ENCODE measurements at places on chromosomes 4 and X.

DNA sequence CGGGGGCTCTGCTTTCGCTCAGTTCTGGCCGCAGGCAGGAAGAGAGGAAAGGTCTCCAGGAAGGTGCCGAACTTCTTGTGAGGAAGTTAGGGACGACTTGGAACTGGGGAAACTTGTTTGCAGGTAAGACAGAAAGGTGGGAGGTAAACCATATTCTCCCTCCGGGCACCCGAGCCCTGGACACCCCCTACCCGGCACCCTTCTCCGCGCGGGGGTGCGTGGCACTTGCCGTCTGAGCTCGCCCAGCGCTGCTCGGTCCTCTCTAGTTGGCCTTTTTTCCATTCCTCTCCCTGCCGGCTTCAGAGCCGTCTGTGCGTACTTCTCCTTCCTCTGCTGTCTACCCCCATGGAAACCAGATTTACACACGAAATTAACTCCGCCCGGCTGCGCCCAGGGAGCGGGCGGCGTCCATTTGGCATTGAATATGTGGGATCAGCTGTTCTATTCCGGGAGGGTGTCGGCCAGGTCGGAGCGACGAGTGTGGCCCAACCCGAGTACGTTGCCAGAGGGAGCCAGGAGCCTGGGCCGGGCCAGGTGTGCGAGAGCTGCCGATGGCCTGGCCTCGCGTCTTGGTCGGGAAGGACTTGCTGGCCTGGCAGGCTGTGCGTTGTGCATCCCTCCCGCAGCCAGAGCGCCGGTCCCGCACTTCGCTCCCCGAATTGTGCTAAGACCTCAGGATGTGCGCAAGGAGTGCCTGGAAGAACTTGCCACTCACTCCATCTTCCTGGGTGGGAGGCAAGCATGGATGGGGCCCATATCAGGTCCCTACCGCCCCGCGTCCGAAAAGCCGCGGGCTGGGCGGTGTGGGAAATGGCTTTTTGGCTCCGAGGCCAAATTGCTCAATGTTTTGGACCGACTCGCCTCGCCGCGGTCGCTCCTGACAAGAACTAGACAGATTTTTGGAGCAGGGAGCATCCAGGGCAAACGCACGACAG lies 1.7 kb downstream of the PDGFRA start:
- DNase-seq = peak; percentile 51

DNA sequence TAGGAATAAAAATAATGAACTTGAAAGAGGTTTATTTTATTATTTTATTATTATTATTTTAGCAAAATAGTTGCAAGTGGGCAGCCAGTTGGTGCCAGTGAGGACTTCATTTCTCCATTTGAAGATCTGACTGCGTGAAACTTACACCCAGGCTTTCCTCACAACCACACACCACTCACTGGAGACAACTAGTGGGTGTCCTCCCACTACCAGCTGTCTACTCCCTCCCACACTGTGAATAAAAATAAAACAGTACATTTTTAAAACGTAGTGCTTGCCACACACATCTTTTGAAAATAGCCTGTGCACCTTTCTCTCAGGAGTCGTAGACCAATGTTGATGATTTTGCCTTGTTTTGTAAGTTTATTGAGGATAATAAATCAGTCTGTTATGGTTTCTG lies 7.4 kb downstream of the FGF13 start:
- no peak for DNase-seq

- no peak for DNase-seq
Observed at GRCh38 chr4:734075-734474, 28.4 kb downstream of the PCGF3 start.

GRCh38 chr4:90375081-90375480 lies 247.9 kb downstream of the CCSER1 start:
- peak; percentile 68 for DNase-seq

DNA sequence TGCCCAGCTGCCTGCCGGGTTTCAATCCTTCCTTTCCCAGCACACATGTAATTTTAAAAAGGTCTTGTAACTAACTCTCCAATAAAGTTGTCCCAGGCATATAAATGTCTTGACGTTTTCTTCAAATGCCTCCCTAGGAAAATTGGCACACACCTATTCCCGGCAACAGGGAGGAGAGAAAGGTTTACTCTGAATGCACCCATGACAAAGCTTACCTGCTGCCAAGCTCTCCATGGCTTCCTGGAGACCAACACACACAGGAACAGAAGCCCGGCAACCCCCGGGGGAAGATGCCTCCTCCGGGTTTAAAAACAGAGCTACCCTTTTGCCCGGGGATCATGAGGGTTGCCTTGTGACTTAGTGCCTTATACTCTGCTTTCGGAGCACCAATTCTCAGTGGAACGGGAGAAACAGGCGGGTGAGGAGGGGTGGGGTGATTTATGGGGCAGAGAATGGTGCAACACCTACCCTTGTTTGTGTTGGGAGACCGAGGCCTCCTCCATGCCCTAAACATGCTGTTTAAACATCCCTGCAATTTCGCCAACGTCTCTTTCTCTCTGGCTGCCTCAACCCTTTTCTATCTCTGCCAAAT lies 4.8 kb upstream of the GYG2 start:
- no peak for DNase-seq

- peak; percentile 1 for DNase-seq
Observed at GRCh38 chr4:74794382-74795010, at the start of gene BTC. Gene BTC, minus strand, starts transcription at chr4:74794523. Its CDS starts 198 bp downstream, at chr4:74794325.

- DNase-seq = peak; percentile 65
Observed at GRCh38 chr4:83112678-83113428, 1.7 kb downstream of the PLAC8 start.

DNA sequence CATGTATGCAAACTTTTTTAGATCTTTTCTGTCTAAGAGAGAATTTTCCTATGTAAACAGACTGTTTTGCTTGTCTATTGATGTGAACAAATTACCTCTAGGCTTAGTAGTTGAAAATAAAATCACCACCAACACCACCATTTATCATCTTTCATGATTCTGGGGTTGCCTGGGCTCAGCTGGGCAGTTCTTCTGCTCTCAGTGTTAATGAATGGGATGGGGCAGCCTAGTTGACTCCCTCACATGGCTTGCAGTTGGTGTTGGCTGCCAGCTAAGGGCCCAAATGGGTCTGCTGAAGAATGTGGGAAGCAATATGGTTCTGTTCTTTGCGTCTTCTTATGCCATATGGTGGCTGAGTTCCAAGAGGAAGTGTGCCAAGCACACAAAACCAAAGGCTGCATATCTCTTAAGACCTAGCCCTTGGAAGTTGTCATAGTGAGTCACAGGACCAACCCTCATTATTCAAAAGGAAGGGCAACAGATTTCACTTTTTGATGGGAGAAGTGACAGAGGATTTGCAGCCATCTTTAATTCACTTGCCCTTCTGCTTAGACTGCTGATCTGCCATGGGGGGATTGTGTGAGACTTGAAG lies 17.9 kb downstream of the REELD1 start:
- no peak for DNase-seq

- DNase-seq = no peak
Observed at GRCh38 chr4:80268936-80269335, 2.5 kb downstream of the FGF5 start.

DNA sequence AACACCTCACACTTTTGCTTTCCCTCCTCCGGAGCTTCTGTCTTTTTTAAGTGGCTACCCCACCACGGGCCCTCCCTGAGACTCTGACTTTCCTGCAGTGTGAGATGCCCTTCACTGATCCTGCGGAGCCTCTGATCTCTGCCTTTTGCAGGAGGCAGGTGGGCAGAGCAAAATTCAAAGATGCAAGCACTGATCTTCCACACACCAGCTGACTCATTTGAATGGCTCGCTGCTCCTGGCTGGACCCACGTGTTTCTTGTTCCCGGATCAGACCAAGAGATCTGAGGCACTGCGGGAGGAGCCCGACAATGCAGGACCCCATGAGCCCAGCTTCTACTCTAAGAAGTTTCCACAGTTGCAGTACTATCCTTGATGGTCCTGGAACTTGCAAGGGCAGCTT lies 1607.9 kb upstream of the TENM3 start:
- DNase-seq = peak; percentile 26

DNA sequence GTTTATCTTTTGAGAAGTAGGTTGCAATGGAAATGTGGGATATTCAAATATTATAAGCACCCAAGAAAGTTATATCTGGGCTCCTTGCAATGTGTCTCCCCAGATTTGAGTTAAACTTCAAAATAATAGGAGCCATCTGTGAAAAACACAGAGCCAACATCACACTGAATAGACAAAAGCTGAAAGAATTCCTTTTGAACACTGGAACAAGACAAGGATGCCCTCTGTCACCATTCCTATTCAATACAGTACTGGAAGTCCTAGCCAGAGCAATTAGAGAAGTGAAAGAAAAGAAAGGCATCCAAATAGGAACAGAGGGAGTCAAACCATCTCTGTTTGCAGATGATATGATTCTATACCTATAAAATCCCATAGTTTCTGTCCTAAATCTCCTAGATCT lies 114.3 kb upstream of the IL1RAPL1 start:
- no peak for DNase-seq

DNA sequence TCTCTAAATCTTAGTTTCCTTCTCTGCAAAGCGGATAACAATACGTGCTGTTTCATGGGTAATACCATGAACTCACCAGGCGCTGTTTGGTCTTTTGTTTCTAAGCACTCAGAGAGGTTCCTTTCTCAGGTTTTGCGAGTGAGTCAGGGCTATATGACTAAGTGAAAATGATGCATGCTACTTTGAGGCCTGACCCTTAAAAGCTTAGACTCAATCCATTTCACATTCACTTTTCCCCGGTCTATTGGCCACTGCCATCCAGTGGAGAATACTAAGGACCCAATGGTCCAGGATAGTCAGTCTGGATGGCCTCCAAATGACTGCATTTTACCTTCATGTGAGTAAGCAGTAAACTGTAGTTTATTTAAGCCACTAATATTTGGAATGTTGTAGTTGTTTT lies 400.8 kb upstream of the SLIT2 start:
- peak; percentile 82 for DNase-seq

DNA sequence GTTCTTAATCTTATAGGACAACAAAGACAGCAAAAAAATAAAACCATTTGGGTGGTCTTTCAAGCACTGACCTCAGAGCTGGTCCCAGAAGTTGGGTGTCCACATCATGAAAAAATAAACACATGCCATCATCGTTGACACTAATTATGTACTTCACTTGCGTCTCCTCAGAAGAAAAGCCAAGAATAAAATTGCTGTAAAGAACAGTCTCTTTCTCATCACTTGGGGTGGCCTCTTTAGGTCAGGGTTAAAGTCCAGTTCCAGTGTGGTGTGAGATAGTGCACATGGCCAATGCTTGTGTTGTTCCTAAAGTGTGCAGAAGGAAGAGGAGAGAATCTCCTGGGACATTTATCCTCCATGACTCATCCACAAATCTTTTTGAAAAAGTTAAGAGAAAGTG lies 49.5 kb upstream of the IBSP start:
- DNase-seq = no peak

DNA sequence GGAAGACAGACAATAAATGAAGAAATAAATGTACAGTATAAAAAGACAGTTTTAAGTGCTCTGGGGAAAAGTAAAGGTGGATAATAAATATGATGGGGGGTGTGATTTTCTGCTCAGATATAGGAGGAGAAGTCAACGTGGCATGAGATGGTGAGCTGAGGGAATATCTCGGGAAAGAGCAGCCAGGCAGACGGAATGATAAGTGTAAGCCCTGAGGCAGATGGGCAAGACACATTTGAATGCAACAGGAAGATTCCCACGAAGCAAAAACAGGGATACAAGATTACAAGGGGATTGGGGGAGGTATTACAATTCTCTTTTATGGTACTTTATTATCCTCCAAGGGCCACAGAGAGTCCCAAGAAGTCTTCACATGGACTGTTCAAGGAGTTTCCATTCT lies 11.1 kb downstream of the ANXA3 start:
- no peak for DNase-seq

DNA sequence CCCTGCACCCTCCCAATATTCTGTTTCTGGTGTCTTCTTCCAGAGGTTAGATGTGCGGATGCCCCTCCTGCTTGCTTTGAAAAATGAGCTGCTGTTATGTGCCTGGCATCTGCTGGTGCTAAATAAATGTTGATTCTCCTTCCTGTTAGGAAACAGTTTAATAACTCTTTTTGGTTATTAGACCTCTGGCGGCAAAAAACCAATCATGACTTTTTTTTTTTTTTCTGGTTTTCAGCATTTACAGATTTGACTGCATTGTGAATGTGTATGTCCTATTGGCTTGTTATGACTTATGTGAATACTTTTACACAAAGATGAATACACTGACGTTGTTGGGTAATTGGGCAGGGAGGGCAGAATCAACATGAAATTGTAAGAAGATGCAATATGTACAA lies 13.6 kb upstream of the TMEM156 start:
- DNase-seq = no peak

- no peak for DNase-seq
Observed at GRCh38 chr4:159291176-159291575, 188.3 kb downstream of the RAPGEF2 start.

DNA sequence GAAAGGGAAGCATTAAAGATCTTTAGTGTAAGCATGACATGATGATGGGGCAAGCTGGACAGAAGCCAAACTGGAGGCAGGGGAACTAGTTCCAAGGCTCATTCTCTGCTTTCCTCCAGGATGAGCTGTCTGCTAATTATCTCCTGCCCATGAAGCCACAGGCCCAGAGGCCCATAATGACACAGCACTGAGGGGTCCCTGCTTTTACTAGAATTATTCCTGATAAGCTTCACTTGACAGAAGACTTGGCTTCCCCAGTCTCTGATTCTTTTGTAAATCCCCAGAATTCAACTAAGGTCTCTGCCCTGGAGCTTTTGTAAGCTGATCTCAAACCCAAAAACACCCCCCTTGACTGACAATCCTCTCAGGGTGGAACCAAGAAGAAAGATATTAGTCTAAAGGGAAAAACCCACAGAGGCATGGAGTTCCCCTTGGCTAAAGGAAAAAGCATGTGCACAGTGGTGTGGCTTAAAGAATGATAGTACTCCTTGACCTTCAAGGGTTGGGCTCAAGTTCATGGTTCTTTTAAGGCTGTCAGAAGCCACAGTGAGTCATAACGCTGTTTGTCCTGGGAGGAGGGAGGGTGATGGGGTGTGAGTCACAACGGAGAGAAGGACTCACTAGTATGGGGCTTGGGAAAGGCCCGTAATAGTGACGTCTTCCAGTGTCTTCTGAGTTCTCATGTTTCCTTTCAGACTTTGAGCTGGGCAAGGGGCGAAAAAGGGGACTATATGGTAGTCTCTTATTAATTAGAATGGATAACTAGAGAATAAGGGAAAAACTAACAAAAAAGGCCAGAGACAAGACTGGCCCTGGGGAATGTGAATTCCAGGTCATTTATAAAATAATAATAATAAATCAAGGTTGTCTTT lies 146.0 kb upstream of the CPEB2 start:
- peak; percentile 97 for DNase-seq

DNA sequence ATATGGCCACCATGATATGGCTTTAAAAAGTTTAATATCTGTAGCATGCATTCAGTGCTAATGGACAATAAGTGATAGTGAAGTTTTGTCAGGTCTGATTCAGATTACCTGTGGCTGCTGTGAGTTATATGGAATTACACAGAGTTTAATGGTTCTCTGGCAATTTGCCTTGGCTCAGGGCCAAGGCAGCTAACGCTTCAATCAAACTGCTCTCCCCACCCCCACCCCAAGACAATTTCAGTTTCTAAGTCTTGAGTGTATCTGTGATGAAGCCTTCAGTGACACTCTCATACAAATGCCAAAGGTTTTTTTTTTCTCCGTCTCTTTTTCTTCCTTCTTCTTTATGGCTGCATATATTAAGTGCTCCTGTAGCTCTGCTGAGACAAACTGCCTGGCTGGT lies 106.6 kb downstream of the SHROOM4 start:
- DNase-seq = no peak

- peak; percentile 98 for DNase-seq
Observed at GRCh38 chr4:74659576-74660411, 134.5 kb downstream of the BTC start.

- no peak for DNase-seq
Observed at GRCh38 chr4:25283948-25284347, 28.6 kb upstream of the ZCCHC4 start.

GRCh38 chrX:150984169-150984824 lies 1.2 kb downstream of the HMGB3 start:
- no peak for DNase-seq

Measured in fibroblast of skin of right biceps (primary cell).